ENCODE measurements at places on chromosomes 1 and 21. TPM values are rescaled to one million over a fixed set of nuclear protein-coding genes. Genes with fewer than 3 reads are reported as not detected.

The TRIM67 gene
- total RNA-seq = 0.10 TPM

The SEMA6C gene
- total RNA-seq = 1.6 TPM

The GUCA2A gene
- total RNA-seq = not detected

The PTPN7 gene
- total RNA-seq = not detected

The HPDL gene
- total RNA-seq = 4.7 TPM

The NID1 gene
- total RNA-seq = 4.1 TPM

The ELAPOR1 gene
- total RNA-seq = 0.51 TPM

The RHD gene
- total RNA-seq = not detected

The PRAMEF26 gene
- not detected for total RNA-seq

The LCA5L gene
- total RNA-seq = 1.8 TPM

The C1orf210 gene
- total RNA-seq = not detected

The GBP6 gene
- not detected for total RNA-seq

The FCER1G gene
- total RNA-seq = not detected

The HDAC1 gene
- 53.1 TPM for total RNA-seq

The ARHGAP30 gene
- total RNA-seq = 0.07 TPM

The TFF2 gene
- total RNA-seq = 0.47 TPM

The LY9 gene
- 0.06 TPM for total RNA-seq

The APOBEC4 gene
- total RNA-seq = not detected

The THEM5 gene
- total RNA-seq = not detected

The HJV gene
- not detected for total RNA-seq

The CD1B gene
- not detected for total RNA-seq

The CFH gene
- total RNA-seq = 3.8 TPM

The OR10J1 gene
- total RNA-seq = not detected

The RLF gene
- 5.7 TPM for total RNA-seq

The SAMD11 gene
- 36.1 TPM for total RNA-seq

The HSD3B2 gene
- not detected for total RNA-seq

The GREM2 gene
- total RNA-seq = 0.22 TPM

The NBPF4 gene
- 0.23 TPM for total RNA-seq

The LCE2D gene
- not detected for total RNA-seq

The LRRC39 gene
- total RNA-seq = 0.05 TPM

The SOD1 gene
- total RNA-seq = 454 TPM

The SELE gene
- total RNA-seq = not detected

The NAV1 gene
- 6.3 TPM for total RNA-seq

The PERM1 gene
- total RNA-seq = 0.29 TPM

The LRIF1 gene
- 20.0 TPM for total RNA-seq

The CFHR3 gene
- total RNA-seq = 0.10 TPM

The OR6N1 gene
- not detected for total RNA-seq

The RHBDL2 gene
- 2.5 TPM for total RNA-seq

The AZIN2 gene
- 0.60 TPM for total RNA-seq

The OPRD1 gene
- total RNA-seq = 0.14 TPM

The SUSD4 gene
- total RNA-seq = 0.34 TPM

The PPCS gene
- 38.7 TPM for total RNA-seq

The HUNK gene
- 1.7 TPM for total RNA-seq

The SLFNL1 gene
- not detected for total RNA-seq

The HSF2BP gene
- 1.6 TPM for total RNA-seq

The C1orf94 gene
- not detected for total RNA-seq

The RAB3B gene
- total RNA-seq = 5.5 TPM

The CD84 gene
- total RNA-seq = not detected

The CELA2B gene
- not detected for total RNA-seq

The CELA3B gene
- total RNA-seq = not detected

The FNDC5 gene
- total RNA-seq = 0.95 TPM

The TRAPPC3 gene
- 72.4 TPM for total RNA-seq

The KCNN3 gene
- total RNA-seq = 0.07 TPM

The UBASH3A gene
- total RNA-seq = 0.09 TPM

The CLCA4 gene
- total RNA-seq = not detected

The SPRR1A gene
- total RNA-seq = not detected

The AMY2A gene
- total RNA-seq = not detected

Measured in A549 treated with RU486 at 1 μM for 4 hours (cell line).